ENCODE measurements at places on chromosomes 16 and 17. TPM values are rescaled to one million over a fixed set of nuclear protein-coding genes. Genes with fewer than 3 reads are reported as not detected.

The TERB1 gene
- total RNA-seq, result not detected

The SERPINF2 gene
- total RNA-seq, result 3.7 TPM

DNA sequence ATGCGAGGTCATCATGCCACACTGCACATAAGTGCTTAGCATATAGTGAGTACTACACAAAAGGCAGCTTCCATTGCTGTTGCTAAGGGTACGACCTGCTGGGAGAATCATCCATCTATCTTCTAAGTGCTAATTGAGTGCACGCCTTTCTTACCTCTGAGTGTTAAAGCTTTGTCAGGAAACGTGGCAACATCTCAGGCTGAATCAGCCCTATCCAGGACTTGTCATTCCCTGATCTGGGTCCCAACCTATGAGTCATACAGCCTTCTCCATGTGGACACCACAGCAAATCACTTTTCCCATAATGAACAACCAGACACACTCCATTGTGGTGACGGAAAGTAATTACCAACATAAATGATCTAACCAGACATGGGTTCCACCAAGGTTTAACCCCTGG lies 201.1 kb upstream of the MAF start:
- no peak for DNase-seq
- peaks cover 4% of the 10 kb centered on the region for H3K27me3 ChIP-seq
- H3K4me3 ChIP-seq, result no peak overlapping the region
- H3K36me3 ChIP-seq, result no peaks in the 10 kb centered on the region

DNA sequence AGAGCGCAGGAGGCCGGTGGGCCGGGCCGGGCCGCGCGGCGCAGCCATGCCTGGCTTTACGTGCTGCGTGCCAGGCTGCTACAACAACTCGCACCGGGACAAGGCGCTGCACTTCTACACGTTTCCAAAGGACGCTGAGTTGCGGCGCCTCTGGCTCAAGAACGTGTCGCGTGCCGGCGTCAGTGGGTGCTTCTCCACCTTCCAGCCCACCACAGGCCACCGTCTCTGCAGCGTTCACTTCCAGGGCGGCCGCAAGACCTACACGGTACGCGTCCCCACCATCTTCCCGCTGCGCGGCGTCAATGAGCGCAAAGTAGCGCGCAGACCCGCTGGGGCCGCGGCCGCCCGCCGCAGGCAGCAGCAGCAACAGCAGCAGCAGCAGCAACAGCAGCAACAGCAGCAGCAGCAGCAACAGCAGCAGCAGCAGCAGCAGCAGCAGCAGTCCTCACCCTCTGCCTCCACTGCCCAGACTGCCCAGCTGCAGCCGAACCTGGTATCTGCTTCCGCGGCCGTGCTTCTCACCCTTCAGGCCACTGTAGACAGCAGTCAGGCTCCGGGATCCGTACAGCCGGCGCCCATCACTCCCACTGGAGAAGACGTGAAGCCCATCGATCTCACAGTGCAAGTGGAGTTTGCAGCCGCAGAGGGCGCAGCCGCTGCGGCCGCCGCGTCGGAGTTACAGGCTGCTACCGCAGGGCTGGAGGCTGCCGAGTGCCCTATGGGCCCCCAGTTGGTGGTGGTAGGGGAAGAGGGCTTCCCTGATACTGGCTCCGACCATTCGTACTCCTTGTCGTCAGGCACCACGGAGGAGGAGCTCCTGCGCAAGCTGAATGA lies 606 bp downstream of the THAP11 start:
- peaks cover 48% of the 10 kb centered on the region for H3K4me1 ChIP-seq
- peak overlapping the region; percentile 99 for H3K27ac ChIP-seq
- H3K27me3 ChIP-seq, result no peaks in the 10 kb centered on the region
- peak overlapping the region; percentile 76 for H3K4me3 ChIP-seq

- DNase-seq, result no peak
- no peaks in the 10 kb centered on the region for H3K4me1 ChIP-seq
- no peak overlapping the region for H3K27ac ChIP-seq
- H3K4me3 ChIP-seq, result no peak overlapping the region
Observed at GRCh38 chr17:288802-289356, 63.7 kb downstream of the RPH3AL start.

Measured in gastrocnemius medialis (tissue), 4 donors.